ENCODE measurements at places on chromosomes 1 and 21.

GRCh38 chr21:16169102-16169511, 439.3 kb downstream of the USP25 start:
- no peak for DNase-seq

- no peak for DNase-seq
These were observed 57.5 kb upstream of the KIAA0040 start for GRCh38 chr1:175250027-175250426.

GRCh38 chr1:34266127-34266951, 89.6 kb downstream of the C1orf94 start:
- no peak for DNase-seq

DNA sequence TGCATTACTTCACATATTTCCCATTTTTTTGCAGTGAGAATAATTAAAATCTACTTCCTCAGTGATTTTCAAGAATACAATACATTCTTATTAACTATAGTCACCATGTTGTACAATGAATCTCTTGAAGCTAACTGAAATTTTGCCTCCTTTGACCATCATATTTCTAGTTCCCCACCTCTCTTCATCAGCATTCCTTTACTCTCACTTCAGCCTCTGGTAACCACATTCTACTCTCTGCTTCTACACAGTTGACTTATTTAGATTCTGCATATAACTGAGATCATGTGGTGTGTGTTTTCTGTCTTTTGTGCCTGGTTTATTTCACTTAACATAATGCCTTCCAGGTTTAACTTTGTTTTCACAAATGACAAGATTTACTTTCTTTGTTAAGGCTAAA, 304.4 kb upstream of the LYPLAL1 start:
- DNase-seq: no peak

DNA sequence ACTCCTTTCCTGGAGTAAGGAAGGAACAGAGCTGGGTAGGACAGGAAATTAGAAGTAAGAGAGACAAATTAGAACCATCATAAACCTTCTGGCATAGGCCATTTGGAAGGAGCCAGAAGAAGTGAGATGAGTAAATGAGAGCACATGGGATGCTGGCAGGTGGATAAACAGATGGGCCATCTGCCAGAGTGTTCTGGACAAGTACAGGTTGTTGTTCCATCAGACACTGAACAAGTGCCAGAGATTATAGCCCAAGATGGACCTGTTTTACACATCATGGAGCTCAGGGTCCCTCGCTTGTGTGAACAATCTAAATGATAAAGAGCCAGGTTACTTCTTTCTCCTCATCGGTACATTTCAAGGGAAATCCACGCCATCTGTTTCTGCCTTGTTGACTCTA, 200.3 kb downstream of the HHIPL2 start:
- DNase-seq: no peak

DNA sequence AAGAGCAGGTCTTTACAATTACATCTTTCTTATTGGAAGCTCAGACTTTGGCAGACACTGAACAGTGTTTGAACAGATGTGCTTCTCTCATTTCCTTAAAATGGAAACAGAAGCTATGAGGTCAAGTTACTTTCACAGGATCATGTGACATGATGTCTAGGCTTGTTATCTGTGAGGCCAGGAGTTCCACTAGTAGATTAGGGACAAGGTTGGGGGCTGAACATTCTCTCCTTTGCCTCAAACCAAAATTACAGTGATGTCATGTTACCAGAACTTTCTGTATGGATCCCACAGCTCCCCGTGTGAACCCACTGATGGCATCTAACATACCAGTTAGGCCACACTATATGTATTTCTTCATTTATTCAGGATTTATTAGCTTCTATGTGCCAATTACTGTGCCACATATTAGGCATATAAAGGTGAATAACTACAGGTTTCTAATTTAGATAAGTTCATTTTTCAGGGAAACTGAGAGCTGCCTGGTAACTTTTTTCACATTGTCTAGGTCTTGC, 6.0 kb downstream of the DYNLT5 start:
- no peak for DNase-seq

DNA sequence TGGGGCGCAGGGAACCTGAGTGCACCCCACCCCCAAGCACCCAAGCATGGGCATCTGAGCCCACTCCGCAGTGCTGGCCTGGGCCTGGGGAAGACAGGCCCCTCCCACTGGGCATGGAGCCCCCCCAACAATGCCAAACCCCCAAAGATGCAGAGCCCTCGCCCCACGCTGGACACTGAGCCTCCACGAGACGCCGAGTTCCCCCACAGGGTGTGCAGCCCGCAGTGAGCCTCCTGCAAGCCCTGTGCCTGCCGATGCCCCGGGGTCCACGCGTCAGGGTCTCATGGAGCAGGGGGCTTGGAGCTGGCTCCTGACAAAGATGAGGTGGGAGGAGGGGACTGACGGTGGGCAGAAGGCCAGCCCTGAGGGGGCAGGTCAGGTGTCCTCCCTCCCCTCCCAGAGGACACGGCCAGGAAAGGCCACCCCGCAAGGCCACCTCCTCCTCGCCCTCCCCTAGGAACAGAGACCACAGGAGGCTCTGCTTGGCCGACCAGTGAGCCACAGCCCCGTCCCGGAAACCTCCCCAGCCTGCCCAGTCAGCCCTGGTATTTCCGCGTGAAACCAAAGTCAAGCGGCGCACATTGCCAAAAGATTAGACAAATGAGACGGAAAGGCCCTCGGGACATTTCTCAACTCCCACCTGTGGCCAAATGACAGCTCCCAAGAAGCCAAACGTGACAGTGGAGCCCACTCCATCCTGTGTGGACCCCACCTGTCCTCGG, 33.4 kb downstream of the MEGF6 start:
- no peak for DNase-seq

DNA sequence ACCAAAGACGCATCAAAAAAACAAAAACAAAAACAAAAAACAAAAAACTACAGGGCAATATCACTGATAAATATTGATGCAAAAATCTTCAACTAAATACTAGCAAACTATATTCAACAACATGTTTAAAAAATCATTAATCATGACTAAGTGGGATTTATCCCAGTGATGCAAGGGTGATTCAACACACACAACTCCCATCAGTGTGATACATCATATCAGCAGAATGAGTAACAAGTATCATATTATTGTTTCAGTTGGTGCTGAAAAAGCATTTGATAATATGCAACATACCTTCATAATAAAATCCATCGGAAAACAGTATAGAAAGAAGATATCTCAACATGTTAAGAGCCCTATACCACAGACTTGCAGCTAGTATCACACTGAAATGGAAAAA, 953.0 kb downstream of the AMY1C start:
- no peak for DNase-seq

GRCh38 chr1:20047096-20047495, 22.9 kb upstream of the PLA2G5 start:
- no peak for DNase-seq

GRCh38 chr1:222081859-222082258, 340.0 kb upstream of the DUSP10 start:
- DNase-seq: no peak

DNA sequence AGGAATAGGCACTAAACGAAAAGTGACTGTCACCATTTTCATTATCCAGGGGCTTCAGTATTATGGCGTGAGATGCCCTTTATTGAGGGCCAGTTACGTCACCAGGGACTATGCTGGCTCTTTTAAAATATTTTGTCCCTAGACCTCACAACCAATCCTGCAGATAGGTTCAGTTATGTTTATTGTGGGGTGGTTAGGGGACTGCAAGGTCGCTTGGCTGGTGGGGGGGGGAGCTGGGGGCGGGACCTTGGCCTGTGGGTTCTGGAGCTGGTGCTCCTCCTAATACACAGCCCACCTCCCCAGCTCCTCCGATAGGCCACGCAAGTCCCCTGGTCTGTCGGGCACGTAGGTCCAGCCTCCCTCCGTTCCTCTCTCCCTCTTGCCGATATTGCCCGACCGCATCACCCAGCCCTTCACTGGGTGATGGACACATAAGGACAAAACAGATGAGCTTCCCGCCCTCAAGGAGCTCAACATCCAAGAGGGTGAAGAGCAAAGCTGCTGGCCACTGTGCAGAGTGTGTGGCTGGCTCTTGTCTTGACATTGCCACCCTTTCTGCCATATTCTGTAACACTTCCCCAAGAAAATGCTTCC, 271.8 kb downstream of the MATN1 start:
- DNase-seq: no peak

DNA sequence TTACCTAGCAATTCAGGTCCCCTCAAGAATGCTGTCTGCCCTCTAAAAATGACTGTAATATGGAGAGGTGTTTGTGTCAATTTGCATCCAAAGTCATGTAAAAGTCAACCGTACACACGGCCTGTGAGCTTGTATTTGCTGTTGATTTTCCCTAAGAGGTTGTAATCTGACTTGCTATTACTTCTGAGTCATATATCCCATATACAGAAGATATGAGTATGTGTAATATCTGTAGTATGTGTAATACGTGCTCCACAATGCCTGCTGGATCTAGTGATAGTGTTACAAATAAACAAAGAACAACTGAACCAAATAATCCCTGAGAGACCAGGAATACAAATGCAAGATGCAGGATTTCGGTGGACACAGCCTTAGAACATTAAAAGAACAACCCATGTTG, 1.4 kb upstream of the KCNJ6 start:
- DNase-seq: no peak

DNA sequence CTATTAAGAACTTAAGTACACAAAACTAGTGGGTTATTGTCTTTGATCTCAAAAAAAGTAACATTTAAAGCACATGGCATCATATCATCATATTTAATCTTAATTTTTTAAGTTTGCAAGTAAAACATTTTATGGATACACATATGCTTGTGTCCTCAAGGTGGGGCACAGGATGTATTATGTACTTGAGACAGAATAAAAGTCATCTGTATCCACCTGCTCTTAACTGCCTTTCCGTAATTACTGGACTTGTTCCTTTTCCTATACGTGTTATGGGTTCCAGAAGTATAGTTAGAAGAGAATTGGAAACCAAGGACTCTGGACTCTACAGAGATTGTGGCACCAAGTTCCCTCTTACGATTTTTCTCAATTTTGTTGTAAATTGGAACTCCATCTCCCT, 79.4 kb downstream of the FCRL5 start:
- no peak for DNase-seq

- DNase-seq: no peak
These were observed 1.8 kb downstream of the MFN2 start for GRCh38 chr1:11982010-11982392.

GRCh38 chr1:19315378-19316198, 3.5 kb downstream of the SLC66A1 start:
- DNase-seq: peak; percentile 56

- DNase-seq: no peak
These were observed 30.6 kb downstream of the FYB2 start for GRCh38 chr1:56788588-56788987.

DNA sequence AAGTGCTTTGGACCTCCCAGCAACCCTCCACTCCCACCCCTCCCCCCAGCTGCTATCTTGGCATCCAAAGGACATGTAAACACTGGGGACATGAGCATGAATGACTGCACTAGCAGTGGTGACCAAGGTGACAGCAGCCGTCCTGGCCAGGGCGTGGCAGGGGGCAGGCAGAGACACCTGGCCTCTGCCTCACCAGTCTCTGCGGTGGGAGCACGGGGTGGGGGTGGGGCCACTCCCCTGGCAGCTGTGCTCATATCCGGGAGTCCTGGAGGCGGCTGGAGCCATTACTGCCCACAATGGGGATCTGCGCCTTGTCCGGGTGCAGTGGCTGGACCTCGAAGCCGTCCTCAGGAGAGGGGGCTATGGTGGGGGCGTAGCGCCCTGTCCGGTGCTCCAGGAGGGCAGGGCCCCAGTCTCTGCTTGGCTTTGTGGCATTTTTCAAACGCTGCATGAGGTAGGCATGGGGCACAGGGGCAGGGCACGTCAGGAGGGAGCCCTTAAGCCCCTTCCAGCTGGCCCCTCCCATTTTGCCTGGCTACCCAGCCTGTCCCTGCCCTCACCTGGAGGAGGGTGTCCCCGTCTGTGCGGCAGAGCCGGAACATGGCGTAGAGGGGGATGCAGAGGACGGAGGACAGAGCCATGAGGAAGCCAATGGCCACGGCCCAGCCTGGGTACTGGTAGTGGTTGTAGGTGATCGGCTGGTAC, 6.0 kb downstream of the CCDC24 start:
- DNase-seq: no peak

- no peak for DNase-seq
These were observed 27.9 kb upstream of the ATP2B4 start for GRCh38 chr1:203598752-203599151.

DNA sequence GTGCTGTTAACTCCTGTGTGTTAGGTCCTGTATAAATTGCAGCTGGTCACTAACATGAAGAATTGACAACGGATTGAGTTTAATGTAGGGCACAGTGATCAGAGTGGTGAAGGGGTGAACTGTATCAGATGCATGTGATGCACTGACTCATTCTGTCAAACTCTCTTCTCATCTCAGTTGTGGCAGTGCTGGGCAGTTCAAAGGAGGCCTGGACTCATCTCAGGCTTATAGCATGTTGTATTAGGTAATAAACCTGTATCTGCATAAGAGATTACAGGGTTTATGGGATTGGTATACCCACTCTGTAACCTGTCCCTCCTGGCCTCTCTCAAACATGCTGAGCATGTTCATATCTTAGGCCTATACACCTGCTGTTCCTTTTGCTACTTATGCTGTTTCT, 12.4 kb upstream of the GBP3 start:
- DNase-seq: no peak

DNA sequence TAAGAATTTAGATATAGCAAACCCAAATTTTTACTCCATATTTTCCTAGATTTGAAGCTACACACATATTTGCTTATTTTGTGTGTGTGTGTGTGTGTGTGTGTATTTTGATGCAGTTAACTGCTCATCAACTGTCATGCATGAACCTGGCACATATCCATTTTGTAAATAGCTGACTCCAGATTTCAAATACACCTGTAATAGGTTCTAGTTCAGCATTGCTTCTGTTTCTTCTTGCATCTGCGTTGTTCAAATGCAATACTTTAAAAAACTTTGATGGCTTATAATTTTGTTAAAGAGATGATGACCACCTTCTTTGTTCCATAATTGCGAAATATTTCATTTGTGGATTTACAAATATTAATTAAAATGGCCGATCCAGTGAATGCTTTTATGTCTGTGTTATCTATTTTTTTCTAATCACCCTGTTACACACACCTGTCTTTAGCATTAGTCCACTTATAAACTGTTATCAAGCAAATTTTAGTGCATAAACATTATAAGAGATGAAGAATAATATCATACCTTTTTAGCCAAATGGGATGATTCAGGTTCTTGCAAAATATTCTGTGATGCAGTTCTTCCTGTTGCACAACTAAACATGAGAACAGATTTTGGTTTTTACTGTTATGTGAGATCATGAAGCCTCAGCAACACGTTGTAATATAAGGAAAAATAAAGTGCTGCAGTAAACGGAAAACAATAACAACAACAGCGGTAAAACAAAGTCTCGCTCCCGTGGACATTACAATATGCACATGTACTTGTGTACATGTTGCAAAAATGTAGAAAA, 12.7 kb upstream of the S100A11 start:
- DNase-seq: no peak

Data from sciatic nerve (tissue), 2 donors.